Left lobe of liver (tissue), 2 donors: ENCODE measurements at places on chromosomes 11 and 22. TPM values are rescaled to one million over a fixed set of nuclear protein-coding genes. Genes with fewer than 3 reads are reported as not detected.

DNA sequence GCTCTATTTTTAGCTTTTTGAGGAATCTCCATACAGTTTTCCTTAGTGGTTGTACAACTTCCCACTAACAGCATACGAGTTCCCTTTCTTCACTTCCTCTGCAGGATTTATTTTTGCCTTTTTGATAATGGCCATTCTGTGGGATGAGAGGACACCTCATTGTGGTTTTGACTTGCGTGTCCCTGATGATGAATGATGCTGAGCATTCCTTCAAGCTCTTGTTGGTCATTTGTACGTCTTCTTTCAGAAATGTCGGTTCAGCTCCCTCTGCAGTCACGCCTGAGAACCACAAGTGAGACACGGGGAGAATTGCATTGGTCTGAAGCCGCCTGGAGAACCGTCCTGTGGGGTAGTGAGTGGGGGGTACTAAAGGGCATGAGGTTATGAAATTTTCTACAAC, 2.0 kb upstream of the KRTAP5-10 start:
- peak; percentile 52 for DNase-seq

The STX3 gene
- 3.8 TPM for total RNA-seq

GRCh38 chr11:121123496-121124069, 22.5 kb downstream of the TECTA start:
- DNase-seq, result no peak

The SOX6 gene
- total RNA-seq, result 14.1 TPM

- DNase-seq, result no peak
These were observed 1.4 kb upstream of the C22orf39 start for GRCh38 chr22:19448739-19449421.

- DNase-seq, result no peak
These were observed 8.4 kb upstream of the OR10A3 start for GRCh38 chr11:7949934-7950333.
